ENCODE measurements at places on chromosomes 1 and 21.

GRCh38 chr1:15155888-15156741 is 2.6 kb downstream of the TMEM51 start:
- DNase-seq = no peak

DNA sequence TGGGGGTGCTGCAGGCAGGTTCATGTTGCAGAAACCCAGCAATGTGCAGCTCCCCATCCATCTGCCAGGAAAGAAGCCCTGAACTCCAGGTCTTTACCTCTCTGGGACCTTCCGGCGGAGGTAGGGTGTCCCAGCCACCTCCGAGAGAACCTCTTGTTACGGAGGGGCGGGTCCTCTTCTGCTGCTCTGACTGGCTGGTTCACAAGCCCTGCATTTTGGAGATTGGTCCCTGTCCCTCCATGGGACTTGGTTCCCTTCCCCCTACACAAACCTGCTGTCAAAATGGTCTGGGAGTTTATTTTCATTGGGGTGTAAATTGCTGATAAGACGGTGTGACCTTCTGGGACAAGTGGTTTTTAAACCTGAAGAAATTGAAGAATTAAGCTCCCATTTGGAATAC is 8.0 kb upstream of the CELSR2 start:
- no peak for DNase-seq

GRCh38 chr1:55375617-55376258 is 160.6 kb upstream of the USP24 start:
- no peak for DNase-seq

DNA sequence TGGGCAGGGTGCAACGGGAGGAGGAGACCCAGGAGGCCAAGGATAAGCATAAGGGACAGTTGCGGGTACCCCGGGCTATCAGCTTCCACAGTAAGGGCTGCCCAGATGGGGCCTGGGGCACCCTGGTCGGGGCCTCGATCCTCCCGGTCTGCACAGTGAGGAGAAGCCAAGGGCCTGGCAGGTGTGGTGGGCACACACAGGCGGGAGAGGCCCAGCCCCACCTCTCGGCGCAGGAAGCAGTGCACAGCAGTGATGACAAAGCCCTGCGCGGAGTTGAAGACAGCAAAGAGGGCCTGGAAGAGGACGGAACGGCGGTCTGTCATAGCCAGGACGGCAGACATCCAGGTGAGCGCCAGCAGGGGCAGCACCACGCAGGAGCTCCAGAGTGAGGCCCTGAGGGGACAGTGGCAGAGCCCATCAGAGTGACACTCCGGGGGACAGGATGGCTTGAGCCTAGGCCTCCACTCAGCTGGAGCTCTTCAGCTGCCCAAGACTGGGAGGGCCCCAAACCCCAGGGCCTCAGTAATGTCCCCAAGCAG is 29.0 kb upstream of the COL16A1 start:
- no peak for DNase-seq

GRCh38 chr1:93613898-93614297 is 67.7 kb downstream of the BCAR3 start:
- no peak for DNase-seq

DNA sequence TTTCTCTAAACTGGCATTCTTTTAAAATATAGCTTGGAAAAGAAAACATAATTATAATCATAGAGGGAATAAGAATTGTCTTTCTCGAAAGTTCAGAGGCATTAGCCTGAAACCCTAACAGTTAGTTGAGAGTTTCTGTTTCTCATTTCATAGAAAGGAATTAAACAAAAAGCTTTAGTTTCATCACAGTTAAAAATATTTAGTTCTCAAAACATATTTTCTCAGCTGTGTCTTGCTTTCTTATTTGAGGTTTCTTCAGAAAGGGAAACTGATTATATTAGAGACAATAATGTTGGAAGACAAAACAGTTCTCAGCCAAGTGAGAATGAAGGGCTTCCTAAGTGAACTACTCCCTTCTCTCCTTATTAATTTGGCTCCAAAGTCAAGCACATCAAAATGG is 75.4 kb upstream of the C1orf105 start:
- DNase-seq = no peak

- DNase-seq = no peak
Measured at GRCh38 chr1:213051881-213052202, 801 bp downstream of the RPS6KC1 start.

DNA sequence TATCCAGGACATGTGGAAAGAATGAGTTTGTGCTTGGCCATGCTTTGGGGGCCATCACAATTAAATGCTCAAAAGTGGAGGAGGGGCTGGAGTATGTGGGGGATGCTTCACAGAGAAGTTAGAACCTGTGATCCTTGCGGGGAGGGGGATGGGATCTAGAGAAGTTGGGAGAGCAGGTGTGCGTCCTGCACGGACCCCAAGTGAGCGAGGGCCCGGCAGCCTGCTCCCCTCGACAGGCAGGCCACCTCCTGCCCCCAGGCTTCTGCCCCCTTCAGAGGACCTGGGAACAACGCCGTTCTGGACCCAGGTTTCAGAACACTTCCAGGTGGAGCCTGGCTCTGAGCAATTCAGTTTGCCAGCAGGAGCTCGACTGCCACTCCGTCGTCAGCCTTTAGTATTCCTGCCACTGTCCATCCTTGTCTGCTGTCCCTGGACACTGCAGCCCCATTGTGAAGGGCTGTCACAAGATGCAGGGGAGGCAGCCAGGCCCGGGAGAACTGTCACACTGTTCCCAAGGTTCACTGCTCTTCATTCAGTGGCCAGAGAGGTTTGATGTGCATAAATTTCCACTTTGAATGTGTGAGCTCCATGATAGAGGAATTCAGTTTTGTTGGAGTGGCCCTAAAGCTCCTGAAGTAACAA is 112.2 kb downstream of the DHRS3 start:
- no peak for DNase-seq

- no peak for DNase-seq
Measured at GRCh38 chr1:112743174-112744008, 28.3 kb upstream of the PPM1J start.

GRCh38 chr1:178537382-178538090 is 24.6 kb downstream of the TEX35 start:
- no peak for DNase-seq

DNA sequence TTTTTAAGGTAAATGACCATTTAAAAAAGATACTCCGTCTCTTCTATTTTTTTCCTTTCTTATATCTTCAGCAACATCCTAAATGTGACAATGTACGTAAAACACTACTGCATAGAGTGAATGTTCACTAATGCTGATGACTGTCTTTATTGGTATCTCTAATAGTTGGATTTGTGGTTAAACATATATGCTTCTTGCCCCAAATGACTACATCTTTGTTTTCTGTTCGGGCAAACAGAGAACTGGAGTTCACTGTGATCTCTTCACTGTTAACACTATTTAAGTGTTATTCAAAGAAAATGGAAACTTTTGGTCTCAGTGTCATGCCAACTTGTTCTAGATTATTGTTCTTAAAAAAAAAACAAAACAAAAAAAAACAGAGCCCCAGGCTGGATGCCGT is 109.4 kb downstream of the KIF26B start:
- no peak for DNase-seq

GRCh38 chr1:55821234-55821633 is 606.1 kb upstream of the USP24 start:
- DNase-seq = no peak

DNA sequence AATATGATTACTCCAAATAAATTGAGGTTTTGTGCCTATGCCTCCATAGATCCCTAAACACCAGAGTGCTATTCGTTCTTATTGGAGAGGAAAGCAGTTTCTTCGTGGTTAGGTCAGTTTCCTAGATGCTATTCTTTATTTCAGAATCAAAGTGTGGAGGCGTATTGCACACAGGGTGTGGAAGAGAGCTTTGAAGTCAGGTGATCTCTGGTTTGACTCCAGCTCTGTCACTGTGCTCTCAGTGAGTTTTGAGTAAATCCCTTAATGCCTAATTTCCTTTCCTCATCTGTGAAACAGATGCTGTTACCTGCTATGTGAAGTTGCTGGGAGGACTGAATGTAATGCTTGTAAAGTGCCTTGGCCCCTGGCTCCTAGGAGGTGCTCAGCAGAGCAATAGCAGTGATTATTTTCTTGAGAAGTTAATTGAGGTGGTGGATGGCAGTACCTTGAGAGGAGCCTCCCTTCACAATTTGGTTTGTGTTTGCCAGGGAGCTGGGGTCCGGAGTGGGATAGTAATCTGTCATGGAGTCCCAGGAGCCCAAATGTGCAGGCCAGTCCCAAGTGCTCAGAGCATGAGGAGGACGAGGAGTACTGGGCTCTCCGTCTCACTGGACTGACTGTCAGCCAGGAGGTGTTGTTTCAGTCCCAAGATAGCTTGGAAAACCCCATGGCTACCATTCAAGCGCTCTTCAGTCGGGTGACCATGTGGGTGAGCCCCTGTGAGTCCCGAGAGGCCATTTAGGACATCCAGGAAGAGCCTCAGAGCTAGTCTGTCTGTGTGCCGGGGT is 14.9 kb downstream of the NTPCR start:
- no peak for DNase-seq

- no peak for DNase-seq
Measured at GRCh38 chr1:14118691-14119485, 418.9 kb downstream of the PRDM2 start.
